ENCODE measurements at places on chromosomes 2 and 18.

DNA sequence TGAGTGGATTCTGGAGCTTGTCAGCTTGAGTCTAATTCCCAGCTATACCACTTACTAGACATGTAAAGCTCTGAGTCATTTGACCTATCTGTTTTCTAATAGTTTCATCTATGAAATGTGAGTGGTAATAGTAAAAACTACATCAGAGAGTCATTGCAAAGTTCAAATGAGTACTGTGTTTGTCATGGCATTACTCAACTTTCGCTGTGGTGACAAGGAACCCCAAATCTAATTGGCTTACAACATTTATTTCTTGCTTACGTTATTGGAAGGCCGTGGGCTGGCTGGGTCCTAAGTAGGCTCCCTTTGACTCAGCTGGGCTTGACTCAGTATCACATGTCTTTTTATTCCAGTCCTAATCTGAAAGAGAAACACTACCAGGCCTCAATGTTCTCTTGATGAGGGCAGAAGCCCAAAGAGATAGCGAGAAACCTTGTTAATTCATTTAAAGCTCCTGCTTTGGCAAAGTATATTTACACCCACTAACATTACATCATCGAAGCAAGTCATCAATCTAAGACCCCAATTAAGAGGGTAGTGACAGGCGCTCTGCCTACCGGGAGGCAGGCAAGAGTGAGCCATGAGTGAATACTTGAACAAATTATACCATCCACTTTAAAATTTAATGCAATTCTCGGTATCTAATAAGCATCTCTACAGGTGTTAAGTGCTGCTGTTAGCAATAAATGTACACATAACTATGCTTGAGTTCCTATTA, 431.8 kb upstream of the SPHKAP start:
- DNase-seq = no peak

DNA sequence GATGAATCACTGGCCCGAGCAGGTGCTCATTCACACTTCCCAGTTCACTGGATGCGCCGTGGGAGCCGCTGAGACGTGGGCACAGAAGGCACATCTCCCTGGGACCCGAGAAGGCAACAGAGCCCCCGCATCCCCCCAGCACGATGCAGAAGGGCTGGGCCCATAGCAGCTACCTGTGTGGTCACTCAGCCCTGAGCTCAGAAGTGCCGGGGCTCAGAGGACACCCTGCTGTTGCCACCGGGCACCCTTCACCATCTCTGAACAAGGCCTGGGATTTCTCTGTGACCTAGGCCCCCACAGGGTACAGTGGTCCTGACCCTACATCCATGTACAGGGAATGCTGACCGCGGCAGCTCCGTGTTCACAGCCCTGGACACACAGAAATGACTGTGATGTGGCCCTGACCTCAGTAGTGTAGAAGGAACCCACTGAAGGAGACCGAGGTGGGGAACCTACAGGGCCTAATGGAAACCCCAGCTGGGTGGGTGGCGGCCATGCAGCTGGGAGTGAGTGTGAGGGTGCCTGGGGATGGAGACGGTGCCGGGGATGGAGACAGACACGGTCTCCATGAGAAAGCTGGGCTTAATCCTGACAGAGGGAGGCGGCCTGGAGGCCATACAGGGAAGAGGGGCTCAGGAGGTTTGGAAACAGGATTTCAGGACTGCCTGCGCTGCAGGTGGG, 111.9 kb upstream of the OTOS start:
- DNase-seq = no peak

DNA sequence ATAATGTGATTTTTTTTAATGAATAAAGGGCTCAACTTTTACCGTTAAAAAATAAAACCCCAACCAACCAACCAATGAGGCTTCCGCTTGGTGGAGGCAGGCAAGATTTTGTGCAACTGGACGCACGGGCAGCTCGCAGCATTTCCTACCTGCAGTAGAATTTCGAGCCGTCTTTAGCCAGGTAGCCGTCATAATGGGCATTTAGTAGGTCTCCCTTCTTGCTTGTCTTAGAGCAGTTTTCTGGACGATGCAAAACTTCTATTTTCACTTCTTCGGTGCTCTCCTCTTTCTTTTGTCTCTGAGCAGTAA, 316 bp downstream of the FKBP7 start:
- DNase-seq = no peak

DNA sequence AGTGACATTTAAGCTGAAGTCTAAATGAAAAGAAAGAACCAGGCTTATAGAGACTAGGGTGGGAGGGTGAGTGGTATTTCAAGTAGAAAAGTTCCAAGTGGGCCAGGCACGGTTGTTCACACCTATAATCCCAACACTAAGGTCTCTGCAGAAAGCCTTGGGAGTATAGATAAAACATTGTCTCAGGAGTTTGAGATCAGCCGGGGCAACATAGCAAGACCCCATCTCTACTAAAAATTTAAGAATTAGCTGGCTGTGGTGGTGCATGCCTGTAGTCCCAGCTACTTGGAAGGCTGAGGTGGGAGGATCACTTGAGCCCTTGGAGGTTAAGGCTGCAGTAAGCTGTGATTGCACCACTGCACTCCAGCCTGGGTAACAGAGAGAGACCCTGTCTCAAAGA, 143.4 kb upstream of the PKDCC start:
- no peak for DNase-seq

DNA sequence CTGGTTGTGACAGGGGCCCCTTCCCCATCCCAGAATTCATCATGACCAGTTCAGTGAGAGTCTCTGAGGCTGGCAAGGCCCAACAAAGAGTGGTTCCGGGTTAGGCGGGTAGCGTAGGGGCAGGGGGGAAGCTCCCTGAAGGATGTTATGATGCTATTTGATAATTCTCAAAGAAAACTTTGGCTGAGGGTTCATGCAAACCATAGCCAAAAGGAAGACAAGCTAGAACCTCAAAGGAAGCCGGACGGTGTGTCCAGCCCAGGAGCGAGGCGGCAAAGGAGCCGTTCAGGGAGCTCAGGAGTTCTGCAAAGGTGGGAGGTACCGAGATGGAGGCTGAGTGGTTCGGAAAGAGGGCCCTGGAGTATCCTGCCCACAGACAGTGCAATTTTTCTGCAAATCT, 226.8 kb upstream of the RAB6C start:
- DNase-seq = no peak

DNA sequence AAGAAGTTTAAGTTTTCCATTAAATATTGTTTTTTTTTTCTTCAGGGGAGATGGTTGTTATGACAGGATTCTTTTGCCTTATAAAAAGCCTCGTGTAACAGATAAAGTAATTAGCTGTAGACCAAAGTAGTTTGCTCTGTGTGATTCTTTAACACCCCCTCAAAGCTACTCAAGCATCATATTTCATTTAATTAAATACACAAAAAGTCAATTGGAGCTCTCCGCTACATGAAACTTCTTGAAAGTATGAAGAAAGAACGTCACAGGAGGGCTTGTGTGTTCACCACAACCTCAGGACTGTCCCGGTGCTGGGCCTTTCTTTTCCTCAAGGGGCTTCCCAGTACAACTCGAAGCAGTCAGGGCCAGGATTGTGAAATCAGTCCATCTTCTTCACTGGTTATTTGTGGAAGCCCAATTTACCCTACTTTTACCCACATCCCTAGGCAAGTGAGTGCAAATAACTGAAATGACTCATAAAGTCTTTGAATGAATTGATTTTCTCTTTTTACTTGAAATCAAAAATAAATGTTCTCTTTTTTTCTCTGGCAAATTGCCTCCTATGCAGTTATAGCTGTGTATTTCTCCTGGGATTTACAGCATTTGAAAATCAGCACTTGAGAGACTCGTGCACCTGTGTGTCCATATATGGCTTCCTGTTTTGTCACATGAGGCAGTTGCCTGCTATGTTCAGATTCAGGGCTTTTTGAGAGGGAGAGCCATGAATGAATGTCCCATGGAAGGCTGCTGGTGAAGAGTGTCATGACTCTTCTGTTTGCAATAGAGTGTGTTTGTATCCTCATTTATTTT, 48.6 kb downstream of the LINC00305 start:
- no peak for DNase-seq

- no peak for DNase-seq
Observed at GRCh38 chr18:31061945-31062344, 19.4 kb upstream of the DSC3 start.

- no peak for DNase-seq
Observed at GRCh38 chr2:72140621-72140960, 7.1 kb downstream of the CYP26B1 start.

- DNase-seq = no peak
Observed at GRCh38 chr2:232658217-232658785, 24.9 kb downstream of the EFHD1 start.

DNA sequence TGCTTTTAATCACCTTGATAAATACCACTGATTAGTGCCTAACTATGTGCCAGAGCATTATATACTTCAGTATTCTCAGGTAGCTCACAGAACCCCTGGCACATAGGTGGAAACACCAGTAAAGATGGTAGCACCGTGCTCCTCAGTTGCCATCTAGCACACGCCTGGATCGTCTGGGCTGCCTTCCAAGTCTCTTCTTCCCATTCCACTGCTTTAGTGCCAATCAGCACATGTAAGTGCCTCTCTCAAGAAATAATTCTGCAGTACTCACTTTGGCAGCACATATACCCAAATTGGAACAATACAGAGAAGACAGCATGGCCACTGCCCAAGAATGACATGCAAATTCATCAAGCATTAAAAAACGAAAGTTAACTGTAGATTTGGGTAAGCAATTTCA, 13.0 kb downstream of the POLR2D start:
- DNase-seq = no peak

DNA sequence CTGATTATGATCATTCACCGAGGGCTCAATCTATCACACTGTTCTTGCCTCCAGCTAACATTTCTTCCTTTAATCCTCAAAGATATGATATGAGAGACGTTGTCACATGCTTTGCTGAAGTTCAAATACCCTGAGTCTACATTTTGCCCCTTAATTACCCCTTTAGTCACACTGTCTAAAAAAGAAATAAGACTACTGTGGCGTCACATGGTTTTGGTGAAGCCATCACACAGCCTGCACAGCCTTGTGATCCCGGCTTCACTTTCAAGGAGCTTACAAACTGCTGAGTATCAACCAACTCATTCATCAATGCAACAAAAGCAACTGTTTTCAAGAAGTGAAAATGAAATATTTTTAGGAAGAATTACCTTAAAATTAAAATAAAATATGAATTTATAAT, 31.9 kb upstream of the SOCS6 start:
- no peak for DNase-seq

DNA sequence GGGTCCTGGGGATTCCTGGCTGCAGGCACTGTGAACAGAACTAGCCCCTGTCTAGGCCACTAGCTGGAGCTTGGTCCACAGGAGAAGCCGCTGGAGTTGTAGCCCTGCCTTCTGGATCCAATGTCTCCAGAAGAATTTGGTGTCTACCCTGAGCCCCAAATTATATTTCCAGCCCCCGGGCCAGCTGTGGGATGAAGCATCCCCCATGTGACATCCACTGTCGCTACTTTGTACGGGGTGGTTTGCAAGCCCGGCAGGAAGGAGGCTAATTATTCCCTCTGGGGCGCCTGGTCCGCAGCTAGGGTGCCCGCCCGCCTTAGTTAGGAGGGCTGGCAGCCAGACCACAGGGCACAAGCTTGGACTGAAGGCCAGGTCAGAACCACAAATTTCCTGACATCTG, 106.5 kb downstream of the SMAD7 start:
- no peak for DNase-seq

DNA sequence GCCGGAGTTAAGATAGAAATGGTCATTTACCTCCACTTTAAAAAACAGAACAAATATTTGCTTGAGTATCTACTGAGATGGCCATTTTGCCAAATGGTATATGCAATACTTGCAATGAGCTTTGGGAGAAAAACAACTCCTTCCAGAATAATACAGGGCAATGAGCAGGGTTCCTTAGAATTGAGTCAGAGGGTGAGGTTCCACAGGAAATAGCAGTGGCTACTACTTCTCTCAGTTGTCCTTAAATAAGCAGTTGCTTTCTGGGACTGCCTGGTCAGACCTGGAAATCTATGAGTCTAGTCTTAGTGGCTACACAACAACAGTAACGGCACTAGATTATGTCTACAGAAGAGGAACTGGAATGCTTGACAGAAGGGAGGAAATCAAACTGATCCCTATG, 80.9 kb upstream of the CCDC85A start:
- no peak for DNase-seq

- DNase-seq = no peak
Observed at GRCh38 chr18:13463526-13464210, 245.1 kb downstream of the LDLRAD4 start.

DNA sequence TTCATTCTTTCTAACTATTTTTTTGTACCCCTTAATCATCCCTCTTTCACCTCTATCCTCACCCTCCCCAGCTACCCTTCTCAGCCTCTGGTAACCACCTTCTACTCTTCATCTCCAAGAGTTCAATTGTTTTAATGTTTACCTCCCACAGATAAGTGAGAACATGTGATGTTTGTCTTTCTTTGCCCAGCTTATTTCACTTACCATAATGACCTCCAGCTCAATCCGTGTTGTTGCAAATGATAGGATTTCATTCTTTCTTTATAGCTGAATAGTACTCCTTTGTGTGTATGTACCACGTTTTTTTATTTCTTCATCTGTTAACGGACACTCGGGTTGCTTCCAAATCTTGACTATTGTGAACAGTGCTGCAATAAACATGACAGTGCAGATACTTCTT, 22.1 kb upstream of the TMEM37 start:
- no peak for DNase-seq

DNA sequence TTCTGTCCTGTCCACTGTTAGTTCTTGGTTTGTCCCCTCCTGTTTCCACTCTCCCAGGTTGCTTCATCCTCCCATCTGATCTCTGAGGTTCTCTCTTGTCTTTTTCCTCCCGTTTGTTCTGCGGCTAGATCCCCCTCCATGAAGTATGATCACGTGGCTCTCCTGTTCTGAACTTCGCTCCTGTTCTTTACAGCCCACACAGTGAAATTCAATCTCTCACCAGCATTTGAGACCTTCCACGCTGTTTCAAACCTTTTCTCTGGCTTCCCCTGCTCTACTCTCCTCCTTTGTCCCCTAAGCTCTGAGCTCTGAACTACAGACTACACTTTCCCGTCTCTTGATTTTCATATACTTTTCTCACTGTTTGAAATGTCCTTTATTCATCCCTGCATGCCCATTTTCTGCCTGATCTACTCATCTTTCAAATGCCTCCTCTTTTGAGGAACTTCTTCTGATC, 83.5 kb downstream of the OSBPL6 start:
- DNase-seq = no peak

GRCh38 chr2:195490319-195490718, 166.7 kb upstream of the SLC39A10 start:
- no peak for DNase-seq

- DNase-seq = no peak
Observed at GRCh38 chr2:85785027-85785822, 31.4 kb downstream of the ATOH8 start.

DNA sequence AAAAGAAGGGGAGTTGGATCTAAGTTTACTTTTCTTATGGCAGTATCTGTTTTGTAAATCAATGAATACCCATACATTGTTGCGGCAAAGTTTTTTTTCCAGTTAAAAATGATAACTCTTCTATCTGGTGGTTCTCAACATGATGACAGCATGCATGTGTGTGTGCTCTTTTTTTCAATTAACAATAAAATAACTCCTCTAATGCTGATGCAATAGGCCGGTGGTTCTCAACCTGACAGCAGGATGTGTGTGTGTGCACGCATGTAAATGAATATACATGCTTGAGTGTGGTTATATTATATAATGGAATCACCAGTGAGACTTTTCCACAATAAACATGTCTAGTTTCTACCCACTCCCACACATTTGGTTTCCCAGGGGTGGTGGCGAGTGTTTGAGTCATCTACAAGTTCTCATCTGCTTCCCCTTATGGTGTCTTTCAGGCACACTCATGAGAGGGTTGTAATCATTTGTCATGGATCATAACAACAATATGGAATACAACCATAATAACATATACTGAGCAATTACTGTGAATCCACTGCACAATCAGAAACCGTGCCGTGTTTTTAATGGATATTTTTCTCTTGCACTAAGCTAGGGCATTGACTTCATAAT, 31.2 kb downstream of the PARD3B start:
- no peak for DNase-seq

GRCh38 chr18:1050012-1050657, 145.5 kb downstream of the ADCYAP1 start:
- DNase-seq = no peak

Data from activated CD4-positive, alpha-beta T cell treated with anti-CD3 and anti-CD28 coated beads for 24 hours (primary cell).